ENCODE measurements at places on chromosomes 4 and X.

DNA sequence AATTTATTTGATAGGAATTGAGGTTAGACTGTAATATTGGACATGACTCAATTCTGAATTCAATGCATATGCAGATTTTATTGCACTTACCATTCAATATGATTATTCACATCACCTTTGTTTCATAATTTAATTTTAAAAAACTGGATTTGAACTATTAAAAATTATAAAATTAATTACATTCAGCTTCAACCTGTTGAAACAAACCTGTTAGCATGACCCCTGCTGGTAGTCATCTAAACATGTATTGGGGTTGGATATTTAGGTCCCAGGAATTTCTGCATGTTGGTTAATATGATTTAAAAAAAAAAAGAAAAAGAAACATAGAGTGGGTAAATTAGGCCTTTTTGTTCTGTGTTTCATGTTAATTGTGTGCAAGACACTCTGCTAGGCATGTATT lies 85.9 kb downstream of the ARSJ start:
- DNase-seq = no peak

- no peak for DNase-seq
Observed at GRCh38 chr4:6991771-6992557, 51.2 kb upstream of the TADA2B start.

GRCh38 chrX:150872773-150873336 lies 25.6 kb downstream of the CD99L2 start:
- DNase-seq = no peak

GRCh38 chr4:174396599-174397110 lies 112.9 kb downstream of the CEP44 start:
- DNase-seq = no peak

- DNase-seq = no peak
Observed at GRCh38 chr4:42397635-42398170, 415 bp downstream of the SHISA3 start.

DNA sequence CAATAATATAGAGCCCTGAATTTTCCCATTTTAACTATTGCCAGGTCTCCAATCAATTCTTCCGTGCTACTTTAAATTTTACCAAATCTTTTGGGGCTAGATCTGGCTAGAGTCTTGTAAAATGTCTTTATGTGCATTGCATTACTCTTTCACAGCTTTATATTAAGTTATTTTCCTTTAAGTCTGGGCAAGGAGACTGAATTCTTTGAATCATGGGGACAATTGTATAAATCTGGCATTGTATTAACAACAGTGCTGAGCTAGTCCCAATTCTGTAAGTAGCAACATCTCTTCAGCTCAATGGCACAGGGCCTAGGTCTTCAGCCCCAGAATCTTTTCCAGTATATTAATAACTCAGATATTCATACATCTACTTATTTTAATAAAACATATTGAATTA lies 1080.4 kb upstream of the INTU start:
- DNase-seq = no peak

- DNase-seq = no peak
Observed at GRCh38 chrX:45850775-45851433, 650.2 kb upstream of the DIPK2B start.

GRCh38 chrX:20217271-20217670 lies 49.4 kb downstream of the RPS6KA3 start:
- DNase-seq = no peak

DNA sequence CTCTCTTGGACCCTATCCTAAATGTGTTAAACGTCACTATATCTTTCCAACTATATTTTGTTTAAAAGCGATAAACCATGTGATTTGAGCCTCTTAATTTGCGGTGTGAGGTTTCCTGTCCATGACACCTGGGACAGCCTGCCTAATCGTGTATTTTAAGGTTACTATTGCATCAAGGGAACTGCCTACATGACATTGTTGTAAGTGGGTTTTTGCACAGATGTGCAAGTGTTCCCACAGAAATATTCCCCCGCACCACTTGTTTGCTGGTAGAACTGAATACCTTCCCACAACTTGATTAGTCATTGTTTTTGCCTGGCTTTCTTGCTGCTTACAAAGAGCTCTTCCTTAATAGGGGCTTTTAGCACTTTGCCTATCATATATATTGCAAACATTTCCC lies 5.1 kb upstream of the FAM184B start:
- no peak for DNase-seq

DNA sequence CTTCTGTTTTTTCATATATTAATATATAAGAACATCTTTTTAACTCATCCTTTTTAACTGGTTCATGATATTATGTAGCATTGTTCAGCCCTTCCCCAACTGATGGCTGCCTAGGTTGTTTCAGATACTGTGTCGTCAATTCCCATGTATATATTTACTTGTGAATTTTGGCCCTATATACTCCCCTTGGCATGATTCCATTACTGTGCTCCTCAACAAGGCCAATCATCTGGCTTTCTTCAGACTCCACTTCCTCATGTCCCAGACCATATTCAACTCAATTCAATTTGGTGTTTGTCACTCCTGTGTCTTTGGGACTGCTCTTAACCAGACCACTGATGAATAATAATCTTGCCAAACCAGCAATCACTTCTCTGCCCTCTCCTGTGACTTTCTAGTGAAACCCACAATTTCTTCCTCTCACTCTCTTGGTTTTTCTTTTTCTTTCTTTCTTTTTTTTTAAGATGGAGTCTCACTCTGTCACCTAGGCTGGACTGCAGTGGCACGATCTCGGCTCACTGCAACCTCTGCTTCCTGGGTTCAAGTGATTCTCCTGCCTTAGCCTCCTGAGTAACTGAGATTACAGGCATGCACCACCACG lies 2.7 kb upstream of the WDR45 start:
- no peak for DNase-seq

DNA sequence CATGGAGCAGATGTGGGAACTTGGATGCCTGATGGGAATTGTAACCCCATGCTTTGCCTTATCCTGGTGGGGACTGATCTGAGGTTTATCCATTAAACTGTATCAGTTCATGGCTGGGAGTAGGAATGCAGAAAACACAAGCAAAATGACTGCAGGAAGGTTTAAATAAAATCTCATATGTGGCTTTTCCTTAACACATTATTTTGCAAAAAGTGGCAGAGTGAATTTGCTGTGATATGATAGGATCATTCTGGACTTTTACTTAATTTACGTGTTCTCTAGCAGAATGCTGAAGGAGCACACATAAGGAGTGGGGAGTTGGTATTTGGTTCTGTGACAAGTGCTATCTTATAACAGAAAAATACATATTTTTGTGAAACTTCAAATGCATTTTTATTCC lies 34.8 kb downstream of the REPS2 start:
- DNase-seq = no peak

DNA sequence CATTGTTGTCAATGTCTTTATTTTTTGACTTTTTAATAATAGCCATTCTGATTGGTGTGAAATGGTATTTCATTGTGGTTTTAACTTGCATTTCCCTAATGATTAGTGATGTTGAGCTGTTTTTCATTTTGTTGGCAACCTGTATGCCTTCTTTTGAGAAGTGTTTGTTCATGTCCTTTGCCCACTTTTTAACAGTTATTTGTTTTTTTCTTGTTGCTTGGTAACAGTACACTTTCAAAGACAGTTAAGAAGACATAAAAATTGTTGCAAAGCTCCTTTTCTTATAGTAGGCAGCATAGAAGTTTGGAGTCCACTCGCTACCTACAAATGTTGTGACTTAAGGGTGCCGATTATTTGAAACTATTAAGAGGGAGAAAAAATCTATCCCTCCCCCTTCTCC lies 48.7 kb upstream of the SLC7A11 start:
- no peak for DNase-seq

DNA sequence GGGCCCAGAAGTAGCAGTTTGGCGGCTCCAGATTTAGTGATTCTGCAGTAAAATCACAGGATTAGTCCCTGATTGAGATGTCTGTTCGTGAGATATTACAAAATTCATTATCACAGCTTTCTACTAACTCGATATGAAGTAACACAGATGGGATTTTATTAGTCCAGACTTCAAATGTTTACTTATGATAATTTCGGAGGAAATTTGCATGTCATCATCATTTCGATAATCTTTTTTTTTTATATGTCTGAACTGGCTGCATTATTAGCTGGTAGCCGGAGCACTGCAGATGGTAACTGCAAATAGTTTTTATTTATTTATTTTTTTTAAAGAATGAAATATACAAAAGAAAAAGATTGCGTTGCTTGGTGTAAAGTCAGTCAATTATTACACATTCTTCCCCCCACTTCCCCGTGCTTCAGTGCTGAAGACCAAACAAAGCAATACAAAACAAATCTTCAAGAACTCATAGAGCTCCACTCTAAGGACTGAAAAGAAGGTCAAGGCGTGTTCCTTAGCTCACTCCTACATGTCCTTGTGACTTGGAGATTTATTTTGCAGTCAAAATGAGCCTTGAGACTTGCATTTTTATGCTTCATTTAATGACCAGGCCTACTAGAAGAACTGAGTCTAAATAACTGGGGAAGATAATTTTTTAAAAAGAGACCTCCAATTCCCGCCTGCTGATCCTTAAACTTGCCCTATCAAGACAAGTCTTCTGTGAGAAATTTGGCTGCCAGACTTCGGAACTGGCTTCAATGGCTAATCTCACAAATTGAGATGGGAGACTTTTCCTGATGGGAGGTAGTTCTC lies 11.7 kb upstream of the PITX2 start:
- DNase-seq = no peak

DNA sequence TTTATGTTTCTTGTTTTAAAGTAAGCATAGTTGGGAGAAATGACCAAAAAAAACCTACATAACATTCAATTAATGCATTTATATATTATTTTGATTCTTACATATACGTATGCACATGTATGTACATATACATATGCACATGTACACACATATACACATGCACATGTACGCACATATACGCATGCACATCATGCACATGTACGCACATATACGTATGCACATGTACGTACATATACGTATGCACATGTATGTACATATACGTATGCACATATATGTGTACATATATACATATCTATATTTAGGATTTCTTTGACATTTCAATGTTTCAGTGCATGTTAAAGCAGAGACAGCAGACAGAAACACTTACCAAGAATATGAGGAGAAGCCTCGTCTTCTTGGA lies 263.4 kb downstream of the ADAMTS3 start:
- DNase-seq = no peak

DNA sequence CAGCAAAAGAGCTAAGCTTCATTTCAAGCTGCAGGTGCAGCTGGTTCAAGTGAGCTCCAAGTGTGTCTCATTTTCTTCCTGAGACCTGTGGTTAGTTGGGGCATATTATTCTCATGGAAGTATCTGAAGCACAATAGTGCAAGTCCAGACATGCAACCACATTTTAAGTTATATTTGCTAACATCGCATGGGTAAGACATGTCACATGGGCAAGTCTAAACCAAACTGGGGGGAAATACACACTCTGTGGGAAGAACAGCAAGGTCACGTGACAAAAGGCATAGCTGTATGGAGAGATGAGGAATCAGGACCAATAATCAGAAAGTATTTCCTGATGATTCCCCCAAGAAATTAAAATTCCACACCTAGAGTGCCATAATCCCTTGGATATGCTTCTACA lies 94.9 kb upstream of the NDP start:
- no peak for DNase-seq

- DNase-seq = no peak
Observed at GRCh38 chr4:143021384-143021783, 163.3 kb upstream of the USP38 start.

DNA sequence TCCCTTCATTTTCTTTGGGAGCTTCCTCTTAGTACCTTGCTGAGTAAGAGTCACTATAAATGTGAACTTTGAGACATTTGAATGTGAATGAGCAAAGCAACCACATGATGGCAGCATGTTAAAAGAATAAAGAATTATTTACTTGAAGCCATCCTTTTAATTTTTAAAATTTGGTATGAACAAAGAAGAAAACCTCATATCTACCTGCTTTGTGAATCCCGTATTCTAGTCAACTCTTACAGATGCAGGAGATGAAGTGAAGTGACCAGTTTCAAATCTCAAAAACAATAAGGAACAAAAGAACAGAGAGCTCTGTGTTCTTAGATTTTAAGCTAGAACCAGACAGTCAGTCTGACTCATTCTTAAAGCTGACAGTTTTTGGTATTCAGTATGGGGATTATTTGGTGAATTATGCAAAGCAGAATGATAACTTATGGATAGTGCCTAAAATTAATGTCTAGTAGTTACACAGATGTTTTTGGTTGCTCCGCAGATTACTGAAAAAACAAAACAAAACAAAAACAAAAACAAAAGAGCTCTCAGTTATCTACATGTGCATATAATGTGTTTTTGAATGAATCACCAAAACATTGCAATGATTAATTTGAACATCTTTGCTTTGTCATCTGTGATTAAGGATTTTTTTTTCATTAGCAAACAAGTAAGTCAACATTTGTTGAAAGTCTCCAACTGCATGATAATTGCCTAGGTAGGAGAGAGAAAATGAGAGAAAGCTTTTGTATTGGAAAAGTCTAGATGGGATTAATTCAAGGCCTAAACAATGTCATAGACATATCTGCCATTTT lies 48.2 kb upstream of the H2AZ1 start:
- DNase-seq = no peak

GRCh38 chr4:42306221-42307109 lies 90.8 kb upstream of the SHISA3 start:
- no peak for DNase-seq

DNA sequence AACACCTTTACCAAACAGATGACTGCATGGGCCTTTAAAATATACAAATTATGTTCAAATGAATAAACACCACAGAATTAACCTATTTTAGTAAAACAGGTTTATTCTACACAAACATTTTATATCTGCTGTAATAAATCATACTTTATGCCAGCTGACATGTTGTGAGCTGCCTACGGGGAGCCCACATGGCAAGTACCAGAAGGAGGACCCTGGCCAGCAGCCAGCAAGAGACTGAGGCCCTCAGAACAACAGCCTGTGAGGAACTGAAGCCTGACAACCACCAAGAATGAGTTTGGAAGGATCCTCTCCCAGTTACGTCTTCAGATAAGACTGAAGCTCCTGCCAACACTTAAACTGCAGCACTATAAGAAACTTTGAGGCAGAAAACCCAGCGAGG lies 377.0 kb downstream of the PDGFC start:
- no peak for DNase-seq

DNA sequence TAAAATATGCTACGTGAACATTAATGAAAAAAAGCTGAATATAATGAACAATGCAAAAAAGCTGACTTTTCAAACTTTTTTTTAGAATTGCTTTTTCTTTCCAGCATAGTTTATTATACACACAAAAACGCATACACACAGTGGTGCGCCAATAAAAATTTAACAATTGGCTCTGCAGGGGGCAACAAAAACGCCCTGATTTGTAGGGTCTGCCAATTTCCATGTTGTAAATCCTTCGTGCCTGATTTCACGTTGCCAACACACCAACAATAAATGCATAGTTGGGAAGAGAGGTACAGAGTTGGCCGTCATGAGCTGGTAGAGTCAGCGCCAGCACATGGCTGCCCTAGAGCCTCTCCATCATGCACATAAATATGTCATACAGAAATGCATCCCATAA lies 333.1 kb downstream of the MAPK10 start:
- no peak for DNase-seq

- no peak for DNase-seq
Observed at GRCh38 chr4:110624398-110624780, 1.5 kb upstream of the PITX2 start.

DNA sequence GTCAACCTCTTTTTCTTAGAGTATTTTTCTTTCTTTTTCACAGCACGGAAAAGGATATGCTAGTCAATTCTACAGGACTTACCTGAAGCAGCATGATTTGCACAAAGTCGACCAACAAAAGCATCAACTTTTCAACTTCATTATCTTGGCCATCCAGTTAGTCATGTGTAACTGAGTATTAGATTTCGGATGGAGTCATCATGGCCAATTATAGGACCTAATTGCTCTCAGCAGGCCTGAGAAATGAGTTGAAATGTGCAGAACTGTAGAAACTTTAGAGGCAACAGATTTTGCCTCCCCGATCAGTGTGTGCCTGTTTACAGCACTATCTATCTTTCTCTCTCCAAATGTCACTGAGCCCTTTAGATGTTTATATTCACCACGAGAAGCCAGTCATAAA lies 41.0 kb downstream of the PCDH10 start:
- no peak for DNase-seq
